ENCODE measurements at places on chromosomes 6 and 20. TPM values are rescaled to one million over a fixed set of nuclear protein-coding genes. Genes with fewer than 3 reads are reported as not detected.

The JAG1 gene
- 4.2 TPM for polyA plus RNA-seq

The PTK7 gene
- polyA plus RNA-seq: 1.2 TPM

The PRSS16 gene
- polyA plus RNA-seq: 27.0 TPM

The SH3BGRL2 gene
- 35.4 TPM for polyA plus RNA-seq

GRCh38 chr6:106643061-106643460 is 13.7 kb downstream of the QRSL1 start:
- no peak for DNase-seq
- H3K36me3 ChIP-seq: no peaks in the 10 kb centered on the region
- no peak overlapping the region for H3K4me3 ChIP-seq
- no peaks in the 10 kb centered on the region for H3K4me1 ChIP-seq

DNA sequence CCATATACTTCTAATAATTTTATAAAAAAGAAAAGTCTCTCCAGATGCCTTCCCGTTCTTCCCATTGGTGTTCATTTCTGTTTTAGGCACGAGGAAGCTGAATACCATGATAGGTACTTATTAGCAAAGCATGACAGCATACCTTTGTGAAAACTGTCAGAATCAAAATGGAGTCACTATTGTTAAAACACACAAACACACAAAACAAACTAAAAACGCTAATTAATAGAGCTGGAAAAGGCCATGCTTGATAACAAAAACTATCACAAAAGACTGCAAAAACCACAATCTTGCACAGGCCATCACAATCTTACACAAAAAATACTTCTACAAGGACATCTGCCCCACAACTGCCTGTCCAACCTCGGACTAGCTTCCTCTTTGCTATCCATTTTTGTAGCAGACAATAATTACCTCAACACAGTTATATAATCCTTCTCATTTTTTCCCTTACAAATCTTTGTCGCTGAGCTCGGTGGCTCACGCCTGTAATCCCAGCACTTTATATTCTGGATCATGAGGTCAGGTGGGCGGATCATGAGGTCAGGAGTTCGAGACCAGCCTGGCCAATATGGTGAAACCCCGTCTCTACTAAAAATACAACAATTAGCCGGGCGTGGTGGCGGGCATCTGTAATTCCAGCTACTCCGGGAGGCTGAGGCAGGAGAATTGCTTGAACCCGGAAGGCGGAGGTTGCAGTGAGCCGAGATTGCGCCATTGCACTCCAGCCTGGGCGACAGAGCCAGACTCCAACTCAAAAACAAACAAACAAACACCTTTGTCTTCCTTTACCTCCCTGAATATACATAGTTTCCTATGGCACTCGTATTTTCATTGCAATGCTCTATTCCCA is 3.2 kb upstream of the ABT1 start:
- no peak for DNase-seq
- peaks cover 6% of the 10 kb centered on the region for H3K36me3 ChIP-seq
- peaks cover 19% of the 10 kb centered on the region for H3K4me1 ChIP-seq
- no peak overlapping the region for H3K4me3 ChIP-seq
- H3K27me3 ChIP-seq: peaks cover 41% of the 10 kb centered on the region
- no peak overlapping the region for H3K27ac ChIP-seq
